ENCODE measurements at places on chromosomes 7 and 10.

DNA sequence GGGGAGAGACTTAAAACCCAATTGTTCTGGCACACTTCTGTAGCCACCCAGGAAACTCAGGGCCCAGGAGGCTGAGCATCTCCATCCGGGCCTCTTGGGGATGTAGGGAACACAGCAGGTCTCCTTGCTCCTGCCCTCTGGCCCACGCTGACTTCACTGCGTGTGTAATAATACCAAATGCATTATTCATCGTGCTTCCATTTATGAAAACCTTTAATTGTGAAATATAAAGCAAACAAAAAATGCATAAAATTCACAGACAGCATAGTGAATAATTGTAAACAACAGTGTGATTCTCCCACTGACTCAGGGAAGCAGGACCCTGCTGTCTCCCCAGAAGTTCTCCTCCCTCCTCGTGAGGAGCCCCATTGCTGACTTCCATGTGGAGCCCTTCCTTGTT is 70.3 kb upstream of the SHH start:
- no peak for DNase-seq

- no peak for DNase-seq
Observed at GRCh38 chr7:22477876-22478450, 22.0 kb downstream of the STEAP1B start.

DNA sequence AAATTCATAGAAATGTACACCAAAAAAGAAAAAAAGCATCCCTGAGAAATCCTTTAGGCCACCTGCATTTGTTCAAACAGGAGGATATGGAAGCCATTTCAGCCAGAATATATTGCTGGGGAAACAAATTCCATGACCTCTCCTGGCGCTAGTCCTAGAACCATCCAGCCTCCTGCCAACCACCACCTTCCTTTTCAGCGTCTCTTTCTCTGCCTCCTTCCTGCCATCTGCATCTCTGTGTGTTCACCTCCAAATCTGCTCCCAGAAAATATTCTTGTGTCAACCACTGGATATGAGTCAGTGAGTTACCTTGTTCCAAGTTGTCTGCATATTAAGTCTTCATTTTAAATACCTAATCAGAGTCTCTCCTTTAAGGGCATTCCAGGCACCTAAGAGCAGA is 50.6 kb upstream of the NPY start:
- DNase-seq = no peak

GRCh38 chr7:17434191-17434590 is 135.7 kb downstream of the AHR start:
- no peak for DNase-seq

DNA sequence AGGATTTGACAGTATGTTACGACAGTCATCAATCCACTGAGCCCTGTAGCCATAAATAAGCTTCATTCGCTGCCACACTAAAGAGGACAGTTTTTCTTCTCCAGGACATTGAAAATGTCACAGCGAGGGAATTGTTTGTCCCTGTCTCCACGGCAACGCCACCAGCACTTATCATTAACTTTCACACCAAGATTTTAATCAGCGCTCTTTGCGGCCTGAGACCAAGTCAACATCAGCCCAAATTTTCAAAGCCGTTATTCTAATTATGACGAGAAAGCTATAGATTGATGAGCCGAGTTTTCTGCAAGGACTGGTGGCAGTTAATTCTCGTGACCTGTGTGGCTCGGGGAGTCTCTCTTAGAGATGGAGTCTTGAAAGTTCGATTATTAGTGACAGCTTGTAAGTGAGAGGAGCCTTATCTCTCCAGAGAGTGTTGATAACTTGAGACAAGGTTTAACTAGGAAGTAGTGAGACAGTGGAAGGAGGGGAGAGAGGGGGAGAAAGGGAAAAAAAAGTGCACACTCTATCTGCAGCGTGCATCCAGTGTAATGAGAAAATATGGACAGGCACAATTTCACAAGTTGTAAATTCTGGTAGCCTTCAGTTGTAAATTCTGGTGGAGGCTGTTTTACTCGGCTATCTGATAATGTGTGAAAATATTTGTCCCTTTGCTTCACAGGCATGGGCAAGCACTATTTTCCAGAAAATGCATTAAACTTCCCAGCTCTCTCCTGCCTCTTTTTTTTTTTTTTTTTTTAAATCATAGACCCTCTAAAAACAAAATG is 473.3 kb downstream of the LRMDA start:
- no peak for DNase-seq

DNA sequence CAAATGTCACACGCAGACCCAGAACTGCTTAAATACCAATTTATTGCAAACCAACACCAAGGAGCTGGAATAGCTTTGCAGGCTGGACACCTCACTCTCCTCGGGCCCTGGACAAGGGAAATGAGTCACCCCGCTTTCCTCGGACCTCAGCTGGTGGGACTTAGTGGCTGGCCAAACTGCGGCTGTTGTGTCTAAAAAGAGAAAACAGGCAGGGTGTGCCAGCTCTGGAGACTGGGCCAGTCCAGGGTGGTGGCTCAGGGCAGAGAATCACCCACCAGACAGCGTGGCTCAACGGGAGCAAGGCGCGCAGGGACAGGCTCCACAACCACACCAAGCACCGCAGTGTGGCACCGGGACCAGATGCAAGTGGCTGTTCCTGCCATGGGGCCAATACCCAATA is 58.2 kb upstream of the CAMK2B start:
- no peak for DNase-seq

- DNase-seq = no peak
Observed at GRCh38 chr7:48101352-48101751, 12.3 kb downstream of the UPP1 start.

- DNase-seq = no peak
Observed at GRCh38 chr10:69974551-69975155, 78.0 kb upstream of the MACROH2A2 start.

DNA sequence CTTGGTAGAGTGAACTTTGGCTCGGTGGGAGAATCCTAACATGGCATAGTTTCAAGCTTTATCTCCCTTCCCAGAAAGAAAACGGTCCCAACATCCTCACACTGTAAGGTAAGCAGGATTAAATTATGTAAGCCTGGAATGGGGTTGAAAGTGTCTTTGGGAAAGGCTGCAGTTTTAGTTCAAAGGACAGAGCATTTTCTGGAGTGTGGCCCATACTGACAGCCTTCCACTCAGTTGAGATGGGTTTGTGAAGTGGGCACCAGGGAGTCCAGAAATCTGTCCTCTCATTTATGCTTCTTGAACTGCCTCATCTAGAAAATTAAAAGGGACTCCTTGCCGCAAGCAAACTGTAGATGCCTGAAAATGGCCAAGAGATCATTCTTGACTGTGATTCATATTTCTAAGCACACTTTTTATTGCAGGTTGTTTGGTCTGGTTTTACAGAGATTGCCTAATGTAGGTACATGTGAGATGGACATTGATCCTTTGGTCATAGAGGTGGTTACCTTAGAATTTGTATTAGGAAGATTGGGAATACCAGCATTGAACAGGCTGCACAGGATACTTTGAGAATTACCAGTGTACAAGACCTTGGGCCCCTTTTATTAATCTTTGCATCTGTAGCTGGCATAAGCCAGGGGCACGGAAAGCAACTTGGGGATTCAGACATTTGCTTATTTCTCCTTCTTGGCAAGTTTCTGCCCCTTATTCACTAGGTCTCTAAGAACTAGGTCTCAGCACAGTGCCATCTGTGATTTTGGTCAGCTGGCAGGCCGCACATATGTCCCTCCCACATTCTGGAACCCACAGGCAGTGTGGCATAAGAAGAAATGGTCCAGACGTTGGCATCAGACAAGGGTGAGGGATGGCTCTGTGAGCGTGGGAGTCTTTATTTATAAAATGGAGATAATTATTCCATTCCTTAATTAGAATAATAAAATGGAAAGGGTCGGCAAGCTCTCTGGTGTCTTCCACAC is 125.9 kb downstream of the GLCCI1 start:
- no peak for DNase-seq

DNA sequence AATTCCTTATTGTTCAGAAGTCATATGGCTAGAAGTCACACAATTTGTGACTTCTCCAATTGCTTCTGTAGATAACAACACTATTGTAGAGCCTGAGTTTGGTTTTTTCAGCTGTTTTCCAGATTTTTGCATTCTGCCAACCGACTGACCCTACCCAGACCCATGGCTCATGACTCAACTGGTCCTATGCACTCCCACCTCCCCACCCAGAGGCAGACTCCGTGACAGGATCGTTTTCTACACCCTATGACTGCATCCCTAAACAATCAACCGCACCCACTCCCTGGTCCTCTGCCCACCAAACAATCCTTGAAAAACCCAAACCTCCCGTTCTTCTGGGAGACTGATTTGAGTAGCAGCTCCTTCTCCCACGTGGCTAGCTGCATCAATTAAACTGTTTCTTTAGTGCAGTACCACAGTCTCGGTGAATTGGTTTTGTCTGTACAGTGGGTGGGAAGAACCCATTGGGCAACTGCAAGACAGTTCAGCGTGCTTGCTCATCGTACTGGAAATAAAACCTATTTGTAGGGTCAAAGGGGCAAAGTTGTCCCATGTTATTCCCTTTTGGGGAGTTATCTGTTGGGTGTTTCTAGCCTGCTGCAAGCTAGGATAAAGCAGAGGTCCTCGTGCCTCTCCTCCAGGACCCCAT is 150.3 kb upstream of the FAM20C start:
- DNase-seq = no peak

DNA sequence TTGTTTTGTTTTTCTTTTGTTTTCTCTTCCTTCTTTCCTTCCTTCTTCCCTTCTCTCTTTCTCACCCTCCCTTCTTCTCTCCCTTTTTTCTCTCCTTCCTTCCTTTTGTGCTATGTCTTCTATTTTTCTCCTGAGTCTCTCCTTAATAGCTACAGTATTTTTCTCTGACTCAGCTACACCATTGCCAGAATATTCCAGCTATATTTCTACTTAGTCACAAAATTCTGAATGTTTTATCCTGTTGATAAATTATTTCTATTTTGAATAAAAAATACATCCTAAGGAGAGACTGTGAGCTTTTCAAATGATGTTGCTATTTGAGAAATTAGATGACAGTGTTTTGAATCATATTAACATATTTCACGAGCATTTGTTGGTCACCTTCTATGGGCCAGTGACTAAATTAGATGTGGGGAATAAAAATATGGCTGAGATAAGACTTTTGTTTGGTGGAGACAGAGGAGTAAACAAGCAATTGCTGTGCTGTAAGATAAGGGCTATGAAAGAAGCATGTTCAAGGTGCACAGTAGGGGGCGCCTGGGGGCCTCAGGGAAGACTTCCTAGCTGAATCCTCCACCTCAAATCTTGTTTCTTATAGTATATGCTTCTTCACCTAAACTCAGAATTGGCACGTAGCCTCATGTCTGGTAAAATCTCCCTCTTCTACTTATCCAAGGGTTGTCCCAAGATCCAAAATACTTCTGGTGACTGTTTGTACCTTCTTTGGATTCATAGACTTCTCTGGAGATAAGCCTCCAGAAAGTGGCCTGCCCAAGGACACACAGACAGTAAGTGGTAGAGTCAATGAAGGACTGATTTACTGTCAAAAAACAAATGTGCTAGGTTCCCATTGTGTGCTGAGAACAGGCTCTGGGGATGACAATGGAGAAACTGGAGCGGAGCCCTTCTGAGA is 115.5 kb upstream of the CREB5 start:
- no peak for DNase-seq

DNA sequence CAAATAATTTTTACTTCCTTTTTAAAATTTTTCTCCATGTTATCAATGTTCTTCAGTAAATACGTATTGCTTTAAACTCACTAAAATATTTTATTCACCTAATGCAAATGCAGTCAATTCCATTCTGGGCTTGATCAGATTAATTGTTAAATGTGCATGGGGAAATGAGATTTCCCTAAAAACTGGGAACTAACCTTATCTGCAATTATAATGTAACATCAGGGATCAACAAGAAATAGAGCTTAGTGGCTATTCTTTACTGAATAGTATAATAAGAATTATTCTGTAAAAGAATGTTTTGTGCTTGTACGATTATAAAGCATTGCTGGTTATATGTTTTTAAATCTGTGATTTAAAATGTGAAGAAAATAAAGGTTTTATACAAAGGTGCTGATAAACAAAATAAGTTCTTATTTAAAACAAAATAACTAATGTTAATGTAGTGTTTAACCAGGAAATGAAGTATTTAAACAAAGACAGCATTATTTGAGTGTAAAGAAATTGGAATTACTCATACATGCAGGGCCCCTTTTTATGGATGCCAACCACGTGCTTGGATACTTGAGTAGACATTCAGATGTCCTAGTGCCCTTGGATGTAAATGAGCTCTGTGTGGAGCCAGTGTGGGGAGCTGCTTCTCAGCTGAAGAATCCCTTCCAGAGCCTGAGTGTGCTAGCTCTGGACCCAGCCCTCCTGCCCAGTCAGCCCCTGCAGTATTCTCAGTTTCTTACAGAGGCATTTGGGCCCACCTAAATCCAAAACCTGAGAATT is 84.2 kb downstream of the REEP3 start:
- DNase-seq = no peak

DNA sequence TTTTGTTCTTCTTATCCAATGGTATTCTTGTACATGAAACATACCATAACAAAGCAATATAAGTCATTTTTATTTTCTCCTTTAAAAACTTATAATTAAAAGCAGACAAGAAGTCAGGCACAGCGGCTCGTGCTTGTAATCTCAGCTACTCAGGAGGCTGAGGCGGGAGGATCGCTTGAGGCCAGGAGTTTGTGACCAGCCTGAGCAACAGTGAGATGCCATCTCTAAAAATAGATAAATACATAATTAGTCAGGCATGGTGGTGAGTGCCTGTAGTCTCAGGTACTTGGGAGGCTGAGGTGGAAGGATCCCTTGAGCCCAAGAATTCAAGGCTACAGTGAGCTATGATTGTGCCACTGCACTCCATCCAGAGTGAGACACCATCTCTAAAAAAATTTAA is 195.1 kb upstream of the FZD1 start:
- no peak for DNase-seq

GRCh38 chr10:106972381-106972780 is 192.1 kb downstream of the SORCS1 start:
- no peak for DNase-seq

DNA sequence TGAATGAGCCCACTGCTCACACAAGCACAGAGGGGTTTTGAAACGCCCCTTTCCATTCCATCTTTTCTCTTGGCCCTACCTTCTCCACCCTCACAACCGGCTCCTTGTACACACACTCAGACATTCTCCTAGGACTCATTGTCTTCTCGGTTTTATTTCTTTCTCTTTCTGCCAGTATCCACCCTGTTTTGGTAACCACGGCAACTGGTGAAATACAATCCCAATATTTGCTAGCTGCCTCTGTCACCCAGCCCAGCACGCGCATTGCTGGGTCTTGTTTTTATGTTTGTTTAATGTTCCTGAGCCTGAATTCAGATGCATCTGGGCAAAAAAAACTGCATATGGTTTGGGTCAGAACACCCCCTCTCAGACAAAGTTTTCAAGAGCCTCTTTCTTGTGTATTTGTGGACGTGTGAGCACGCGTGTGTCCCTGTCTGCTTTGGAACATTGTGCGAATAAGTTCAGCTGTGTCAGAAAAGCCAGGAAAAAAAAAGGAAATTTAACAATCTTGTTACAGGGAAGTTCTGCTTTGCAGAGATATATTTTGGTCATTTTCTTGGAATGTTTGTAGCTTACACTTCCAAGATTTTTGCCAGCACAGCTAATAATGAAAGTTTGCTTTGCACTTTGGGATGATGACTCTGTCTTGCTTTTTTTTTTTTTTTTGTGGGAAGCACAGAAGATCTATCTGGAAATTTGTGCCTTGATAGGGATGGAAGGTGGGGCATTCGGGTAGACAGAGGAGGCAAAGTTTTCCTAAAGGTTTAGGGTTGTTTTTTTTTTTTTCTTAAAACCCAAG is 225.9 kb downstream of the TRIL start:
- DNase-seq = no peak
